ENCODE measurements at places on chromosomes 12 and 14. TPM values are rescaled to one million over a fixed set of nuclear protein-coding genes. Genes with fewer than 3 reads are reported as not detected.

The NAA25 gene
- total RNA-seq, result 30.8 TPM

The APOF gene
- not detected for total RNA-seq

The DAO gene
- total RNA-seq, result not detected

The NRL gene
- 0.52 TPM for total RNA-seq

The RD3L gene
- total RNA-seq, result not detected

The PAH gene
- not detected for total RNA-seq

All from lower leg skin (tissue), 4 donors.